CD4-positive, alpha-beta T cell treated with Interleukin-1 beta for 1 hour (primary cell): ENCODE measurements at places on chromosomes 2 and 18.

- DNase-seq: no peak
These were observed 12.6 kb downstream of the ITPRID2 start for GRCh38 chr2:181904022-181904632.

GRCh38 chr2:174328114-174328960 is 6.4 kb upstream of the SP9 start:
- DNase-seq: no peak

- no peak for DNase-seq
These were observed 194.9 kb downstream of the MCFD2 start for GRCh38 chr2:46720592-46721185.

GRCh38 chr2:51789918-51790317 is 758.0 kb upstream of the NRXN1 start:
- no peak for DNase-seq

- no peak for DNase-seq
These were observed 94.3 kb upstream of the ZNF516 start for GRCh38 chr18:76589316-76589715.

DNA sequence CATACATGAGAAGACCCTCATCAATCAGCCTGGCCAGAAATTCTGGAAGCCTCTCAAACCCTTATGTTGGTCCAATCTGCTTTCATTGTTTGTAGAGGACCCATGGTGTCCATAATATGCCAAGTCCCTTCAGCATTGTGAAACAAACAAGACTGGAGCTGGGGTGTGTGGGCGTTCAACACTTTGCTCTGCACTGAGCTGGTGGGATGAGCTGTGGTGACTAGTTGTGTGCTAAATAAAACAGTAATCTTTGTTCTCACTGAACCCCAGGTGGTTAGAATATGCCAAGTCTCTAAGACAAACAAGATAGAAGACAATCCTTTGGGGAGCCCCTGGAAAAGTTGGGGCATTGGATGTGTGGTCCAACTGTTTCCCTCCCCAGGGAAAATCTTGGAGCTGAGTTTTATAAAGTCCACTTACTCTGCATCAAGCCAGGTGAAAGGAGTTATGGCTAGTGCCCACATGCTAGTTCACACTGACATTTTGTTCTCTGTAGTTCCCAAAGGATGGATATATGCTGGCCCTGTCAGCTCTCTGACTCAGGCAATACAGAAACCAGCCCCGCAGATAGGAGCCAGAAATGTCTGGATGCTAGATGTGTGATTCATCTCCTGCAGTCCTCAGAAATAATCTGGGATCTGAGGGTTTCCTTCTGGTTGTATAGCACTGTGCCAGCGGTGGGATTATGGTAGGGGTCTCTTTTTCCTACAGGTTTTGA is 260.2 kb downstream of the TMX3 start:
- DNase-seq: no peak

- DNase-seq: no peak
These were observed 74.9 kb downstream of the ANTXR1 start for GRCh38 chr2:69087912-69088240.

GRCh38 chr2:176924909-176925534 is 287.6 kb upstream of the HNRNPA3 start:
- no peak for DNase-seq

- no peak for DNase-seq
These were observed 11.3 kb downstream of the ABHD3 start for GRCh38 chr18:21693322-21693721.

GRCh38 chr18:78679613-78680260 is 299.9 kb upstream of the SALL3 start:
- no peak for DNase-seq

DNA sequence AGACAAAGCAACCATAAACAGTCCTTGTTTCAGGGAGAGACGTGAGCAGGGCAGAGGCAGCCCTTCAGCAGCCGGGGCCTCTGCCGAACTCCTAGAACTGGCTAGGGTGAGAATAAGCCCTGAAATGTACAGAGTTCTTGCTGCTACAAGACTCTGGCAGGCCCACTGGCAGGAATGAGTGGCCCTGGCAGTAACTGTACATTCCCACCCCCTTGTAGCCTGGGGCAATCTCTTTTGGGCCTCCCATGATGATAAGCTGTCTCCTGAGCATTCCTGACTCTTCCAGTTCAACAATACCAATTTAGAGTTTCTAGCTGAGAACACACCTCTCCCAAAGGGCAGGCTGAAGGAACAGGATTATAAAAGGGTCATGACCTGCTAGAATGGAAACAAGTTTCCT is 54.3 kb downstream of the HAUS1 start:
- no peak for DNase-seq

GRCh38 chr2:21381421-21381820 is 257.7 kb downstream of the TDRD15 start:
- DNase-seq: no peak

GRCh38 chr2:42827647-42828486 is 35.5 kb upstream of the HAAO start:
- DNase-seq: peak; percentile 80

GRCh38 chr2:170218456-170218855 is 40.5 kb downstream of the MYO3B start:
- no peak for DNase-seq

DNA sequence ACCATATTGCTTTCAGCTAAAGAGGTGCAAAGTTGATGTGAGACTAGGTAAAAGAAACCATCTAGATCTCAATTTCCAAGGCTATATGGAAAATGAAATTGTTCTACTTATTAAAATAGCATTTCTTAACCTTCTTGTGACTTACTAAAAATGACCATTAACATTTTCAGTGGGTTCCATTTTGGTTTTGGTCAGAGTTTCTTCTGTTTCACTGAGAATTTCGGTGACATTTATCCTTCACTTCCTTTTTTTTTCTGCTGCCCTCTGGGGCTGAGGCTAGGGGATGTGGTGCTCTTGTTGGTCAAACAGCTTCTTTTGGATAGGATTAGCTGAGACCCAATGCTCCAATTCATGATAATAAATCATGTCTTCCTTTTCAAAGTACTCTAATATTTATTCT is 44.3 kb upstream of the REL start:
- no peak for DNase-seq

DNA sequence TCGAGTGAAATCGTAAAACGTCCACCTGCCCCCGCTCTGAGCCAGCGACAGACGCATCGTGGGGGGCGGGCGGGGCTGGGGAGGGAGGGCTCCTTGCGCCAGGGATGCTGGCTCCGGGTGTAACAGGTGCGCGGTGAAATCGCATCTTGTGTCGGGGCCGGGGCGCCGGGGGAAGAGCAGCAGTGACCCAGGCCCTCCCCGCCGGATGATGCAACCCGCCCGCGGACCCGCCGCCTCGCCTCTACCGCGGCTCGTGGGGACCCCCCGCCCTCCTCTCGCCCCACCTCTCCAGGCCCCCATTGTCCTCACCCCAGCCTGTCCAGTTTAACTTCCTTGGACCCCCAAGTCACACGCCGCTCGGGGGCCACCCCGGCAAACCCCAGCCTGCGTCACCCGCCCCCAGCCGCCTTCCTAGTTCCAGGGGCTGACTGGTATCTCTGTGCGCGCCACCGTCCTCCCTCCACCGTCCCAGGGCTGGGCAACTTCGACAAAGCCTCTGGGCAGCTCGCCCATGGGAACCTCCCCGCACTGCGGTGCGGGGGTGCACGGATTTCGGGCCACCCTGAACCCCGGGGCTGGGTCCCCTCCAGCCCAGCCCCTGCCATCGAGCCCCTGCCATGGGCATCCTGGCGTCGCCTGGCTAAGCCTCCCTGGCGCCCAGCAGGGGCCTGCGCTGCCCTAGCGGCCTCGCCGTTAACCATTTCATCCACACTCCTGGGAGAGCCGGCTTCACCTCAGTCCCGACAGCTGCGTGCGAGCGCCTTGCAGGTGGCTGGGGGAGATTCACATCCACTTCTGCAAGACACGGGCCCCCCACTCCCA is 799 bp upstream of the KIF1A start:
- no peak for DNase-seq

- no peak for DNase-seq
These were observed 306.7 kb upstream of the ACVR2A start for GRCh38 chr2:147538088-147538487.

DNA sequence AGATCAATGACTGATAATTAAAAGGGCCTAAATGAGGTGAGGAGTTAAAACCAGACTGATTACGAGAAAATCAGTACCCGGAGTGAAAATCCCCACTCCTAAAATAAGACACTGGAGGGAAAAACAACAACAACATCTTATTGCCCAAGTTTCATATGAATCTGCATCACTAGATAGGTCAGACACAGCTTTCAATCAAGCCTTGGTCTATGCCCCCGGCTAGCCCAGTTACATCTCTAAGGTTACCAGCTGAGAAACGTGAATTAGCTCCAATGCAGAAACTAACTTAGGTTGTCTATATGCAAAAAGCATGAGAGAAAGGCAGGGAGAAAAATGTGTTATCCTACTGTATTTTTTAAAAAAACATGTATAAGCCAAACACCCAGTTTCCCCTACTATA is 53.7 kb downstream of the ROCK2 start:
- no peak for DNase-seq

GRCh38 chr18:34400834-34401233 is 176.1 kb upstream of the NOL4 start:
- DNase-seq: no peak

- DNase-seq: no peak
These were observed 177.9 kb downstream of the PTH2R start for GRCh38 chr2:208584378-208584985.

- no peak for DNase-seq
These were observed 427.9 kb downstream of the GALR1 start for GRCh38 chr18:77677536-77677935.

GRCh38 chr2:10499911-10500521 is 51.9 kb upstream of the ODC1 start:
- DNase-seq: no peak

DNA sequence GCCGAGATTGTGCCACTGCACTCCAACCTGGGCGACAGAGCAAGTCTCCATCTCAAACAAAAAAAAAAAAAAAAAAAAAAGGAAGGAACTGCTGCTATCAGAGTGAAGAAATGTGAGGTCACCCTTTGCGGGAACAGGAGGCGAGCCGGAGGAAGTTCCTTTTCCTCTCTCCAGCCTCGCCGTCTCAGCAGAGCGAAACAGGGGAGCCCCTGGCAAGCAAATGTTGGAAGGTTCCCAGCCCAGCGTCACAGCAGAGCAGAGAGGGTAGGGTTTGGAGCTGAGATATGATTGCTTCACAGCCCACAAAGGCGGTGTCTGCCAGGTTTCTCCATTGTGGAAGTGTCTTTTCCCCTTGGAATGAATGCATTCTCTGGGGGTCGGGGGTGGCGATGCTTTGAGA is 28.5 kb downstream of the SLC20A1 start:
- no peak for DNase-seq

GRCh38 chr2:40480073-40480472 is 28.2 kb upstream of the SLC8A1 start:
- DNase-seq: no peak

GRCh38 chr2:190636361-190636760 is 12.5 kb upstream of the NAB1 start:
- DNase-seq: no peak

DNA sequence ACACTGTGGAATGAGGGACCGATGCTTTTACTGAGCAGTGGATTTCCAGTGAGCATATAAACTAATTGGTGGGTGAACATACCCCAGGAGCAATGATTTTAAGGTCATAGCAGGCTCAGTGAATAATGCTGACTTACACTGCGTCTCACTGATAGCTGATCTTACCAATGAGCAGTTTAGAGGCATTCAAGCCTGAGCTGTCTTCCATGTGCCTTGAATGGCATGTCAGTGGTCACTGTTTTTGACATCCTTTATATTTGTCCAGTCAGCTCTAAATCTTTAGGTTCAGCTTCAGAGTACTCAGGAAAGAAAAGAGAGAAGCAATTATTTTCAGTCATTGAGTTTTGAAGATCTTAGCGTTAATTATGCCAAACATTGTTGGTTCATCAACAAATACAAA is 88.3 kb downstream of the CAMKMT start:
- DNase-seq: no peak

DNA sequence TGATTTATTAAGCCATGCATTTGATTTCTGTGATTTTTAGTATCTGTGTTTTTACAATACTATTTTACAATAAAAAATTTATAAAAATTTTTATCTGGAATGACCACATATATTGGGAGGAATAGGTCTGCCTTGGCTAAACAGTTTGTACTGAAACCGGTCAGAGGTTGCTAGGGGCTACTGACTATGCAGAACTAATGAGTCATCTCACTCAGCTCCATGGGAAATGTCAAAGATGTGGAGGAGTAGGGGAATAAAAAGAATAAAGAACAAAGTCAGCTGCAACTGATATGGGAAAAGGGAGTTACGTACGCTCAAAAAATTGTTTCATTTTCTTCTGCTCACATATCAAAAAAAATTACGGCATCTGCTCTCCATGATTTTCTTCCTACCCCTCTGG is 8.6 kb upstream of the TMEM163 start:
- DNase-seq: no peak

GRCh38 chr2:156151351-156151750 is 181.2 kb downstream of the NR4A2 start:
- DNase-seq: no peak

DNA sequence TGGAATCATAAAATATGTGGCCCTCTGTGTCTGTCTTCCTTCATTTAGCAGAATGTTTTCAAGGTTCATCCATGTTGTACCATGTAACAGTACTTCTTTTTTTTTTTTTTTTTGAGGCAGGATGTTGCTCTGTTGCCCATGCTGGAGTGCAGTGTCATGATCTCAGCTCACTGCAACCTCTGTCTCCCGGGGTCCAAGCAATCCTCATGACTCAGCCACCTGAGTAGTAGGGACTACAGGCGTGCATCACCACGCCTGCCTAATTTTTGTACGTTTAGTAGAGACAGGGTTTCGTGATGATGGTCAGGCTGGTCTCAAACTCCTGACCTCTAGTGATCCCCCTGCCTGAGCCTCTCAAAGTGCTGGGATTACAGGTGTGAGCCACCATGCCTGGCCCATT is 31.2 kb downstream of the RAB1A start:
- no peak for DNase-seq

GRCh38 chr2:60891180-60891579 is 9.8 kb downstream of the REL start:
- peak; percentile 33 for DNase-seq

DNA sequence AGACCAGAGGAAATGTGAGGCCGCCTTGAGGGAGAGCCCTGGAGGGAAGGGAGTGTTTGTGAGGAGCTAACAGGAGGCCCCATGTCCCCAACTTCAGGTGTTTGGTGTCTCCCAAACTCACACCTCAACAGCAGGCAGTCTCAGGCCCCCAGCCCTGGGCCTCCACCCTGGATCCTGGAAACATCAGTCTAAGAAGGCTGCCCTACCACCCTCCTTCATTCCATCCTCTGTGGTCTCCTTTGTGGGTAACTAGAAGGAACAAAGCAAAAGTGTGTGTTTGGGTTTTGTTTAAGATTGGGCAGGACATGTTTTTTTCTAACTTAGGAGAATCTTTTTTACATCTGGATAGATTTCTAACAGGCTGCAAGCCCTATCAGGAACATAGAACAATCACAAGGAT is 404.3 kb downstream of the BCL11A start:
- no peak for DNase-seq

GRCh38 chr18:33507019-33507418 is 66.5 kb upstream of the CCDC178 start:
- no peak for DNase-seq

DNA sequence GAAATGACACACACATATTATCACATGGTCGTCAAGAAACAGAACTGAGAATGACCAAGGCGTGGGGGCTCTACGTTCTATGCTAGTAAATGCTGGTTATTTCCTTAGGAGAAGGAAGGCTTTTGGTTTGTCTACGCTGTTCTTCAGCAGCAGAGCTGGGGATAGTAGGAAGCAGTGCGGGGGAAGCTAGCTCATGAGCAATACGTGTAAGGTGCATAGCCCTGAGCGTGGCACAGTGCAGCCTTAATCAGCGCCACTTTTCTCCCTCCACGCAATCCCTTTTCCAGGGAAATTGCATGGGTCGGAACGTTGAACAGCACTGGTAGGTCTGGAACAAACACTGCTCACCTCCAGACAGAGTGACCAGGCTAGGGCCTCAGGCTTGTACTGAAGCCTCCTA is 199.6 kb upstream of the FBXO11 start:
- DNase-seq: no peak
